NCI-H1105 (cell line): ENCODE measurements at places on chromosomes 3 and 15.

DNA sequence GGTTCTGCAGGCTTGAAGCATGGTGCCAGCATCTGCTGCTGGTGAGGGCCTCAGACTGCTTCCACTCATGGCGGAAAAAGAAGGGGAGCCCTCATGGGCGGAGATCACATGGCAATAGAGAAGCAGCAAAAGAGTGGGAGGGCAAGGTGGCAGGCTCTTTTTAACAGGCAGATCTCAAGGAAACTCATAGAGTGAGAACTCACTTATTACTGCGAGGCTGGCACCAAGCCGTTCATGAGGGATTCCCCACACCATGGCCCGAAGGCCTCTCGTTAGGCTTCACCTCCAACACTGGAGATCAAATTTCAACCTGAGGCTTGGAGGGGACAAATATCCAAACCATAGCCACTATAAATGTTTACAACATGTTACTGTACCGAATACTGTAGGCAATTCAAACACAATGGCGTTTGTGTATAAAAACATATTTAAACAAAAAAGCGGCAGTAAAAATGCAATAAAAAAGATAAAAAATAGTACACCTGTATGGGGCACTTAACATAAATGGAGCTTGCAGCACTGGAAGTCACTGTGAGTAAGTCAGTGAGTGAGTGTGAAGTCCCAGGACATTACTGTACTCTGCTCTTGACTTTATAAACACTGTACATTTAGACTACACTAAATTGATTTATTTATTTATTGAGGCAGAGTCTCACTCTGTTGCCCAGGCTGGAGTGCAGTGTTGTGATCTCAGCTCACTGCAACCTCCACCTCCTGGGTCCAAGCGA is 18.8 kb upstream of the MOBP start:
- DNase-seq, result no peak

DNA sequence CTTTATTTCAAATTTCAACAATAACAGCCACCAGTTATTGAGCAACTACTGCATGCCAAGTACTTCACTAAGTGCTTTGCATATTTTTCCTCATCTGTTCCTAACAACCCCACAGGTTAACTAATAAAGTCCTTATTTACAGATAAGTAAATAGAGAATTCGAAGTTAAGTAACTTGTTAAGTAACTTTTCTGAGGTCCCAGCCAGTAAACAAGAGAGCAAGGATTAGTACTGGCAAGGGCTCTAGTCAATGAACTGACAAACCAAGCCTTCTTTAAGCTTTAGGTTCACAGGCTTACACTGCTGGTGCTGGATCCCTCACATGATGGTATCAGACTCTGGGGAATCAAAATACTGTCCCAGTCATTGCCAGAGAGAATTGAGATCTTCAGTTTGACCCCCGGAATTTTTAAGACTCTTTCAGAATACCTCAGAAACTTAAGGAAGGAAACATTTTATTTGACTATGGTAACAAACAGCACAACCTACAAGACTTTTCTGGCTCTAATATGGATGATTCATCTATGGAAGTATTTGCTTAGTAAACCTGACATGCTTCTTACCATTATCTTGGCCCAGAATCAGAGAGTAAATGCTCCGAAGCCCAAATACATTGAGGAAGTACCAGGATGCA is 16.5 kb downstream of the EMC3 start:
- DNase-seq, result no peak

- DNase-seq, result no peak
Observed at GRCh38 chr3:140198242-140198641, 263.3 kb downstream of the CLSTN2 start.

DNA sequence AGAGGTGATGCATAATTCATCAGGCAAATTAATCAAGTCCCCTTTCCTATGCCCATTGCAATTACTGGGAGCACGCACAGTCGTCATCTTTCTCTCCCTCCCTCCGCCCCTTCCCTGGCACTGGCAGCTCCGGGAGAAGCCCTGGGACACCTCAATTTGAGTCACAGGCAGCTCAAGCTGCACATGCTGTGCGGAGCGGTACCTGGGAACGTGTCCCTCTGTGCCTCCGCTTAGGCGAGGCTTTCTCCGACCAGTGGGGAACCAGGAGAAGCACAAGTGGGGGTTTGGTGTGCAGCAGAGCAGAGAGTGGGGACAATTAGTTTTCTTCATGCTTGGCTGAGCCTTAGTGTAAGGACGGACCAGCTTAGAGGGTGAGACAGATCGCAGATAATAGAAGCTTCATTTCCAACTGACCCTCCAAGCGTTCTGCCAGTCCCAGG is 88.3 kb downstream of the SOX14 start:
- no peak for DNase-seq

GRCh38 chr15:77396692-77397091 is 23.2 kb downstream of the PEAK1 start:
- no peak for DNase-seq

DNA sequence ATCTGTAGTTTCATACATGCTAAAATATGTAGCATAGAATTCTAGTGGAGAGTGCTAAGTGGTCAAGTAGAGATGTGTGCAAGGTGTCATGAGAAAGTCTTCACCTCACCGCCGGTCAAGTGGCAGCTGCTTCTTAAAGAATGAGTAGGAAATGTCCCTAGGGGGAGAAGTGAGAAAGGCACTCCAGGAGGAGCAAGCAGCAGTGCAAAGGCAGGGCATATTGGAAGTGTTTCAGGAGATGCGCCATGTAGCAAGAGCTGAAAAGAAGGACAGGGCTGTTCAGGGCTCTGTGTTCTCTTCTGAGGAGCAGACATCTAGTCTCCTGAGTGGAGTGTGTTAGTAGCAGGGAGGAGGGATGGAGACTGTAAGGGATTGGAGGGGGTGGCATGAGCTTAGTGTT is 312.4 kb upstream of the SEMA6D start:
- DNase-seq, result no peak
